ENCODE measurements at places on chromosomes 11 and 22.

DNA sequence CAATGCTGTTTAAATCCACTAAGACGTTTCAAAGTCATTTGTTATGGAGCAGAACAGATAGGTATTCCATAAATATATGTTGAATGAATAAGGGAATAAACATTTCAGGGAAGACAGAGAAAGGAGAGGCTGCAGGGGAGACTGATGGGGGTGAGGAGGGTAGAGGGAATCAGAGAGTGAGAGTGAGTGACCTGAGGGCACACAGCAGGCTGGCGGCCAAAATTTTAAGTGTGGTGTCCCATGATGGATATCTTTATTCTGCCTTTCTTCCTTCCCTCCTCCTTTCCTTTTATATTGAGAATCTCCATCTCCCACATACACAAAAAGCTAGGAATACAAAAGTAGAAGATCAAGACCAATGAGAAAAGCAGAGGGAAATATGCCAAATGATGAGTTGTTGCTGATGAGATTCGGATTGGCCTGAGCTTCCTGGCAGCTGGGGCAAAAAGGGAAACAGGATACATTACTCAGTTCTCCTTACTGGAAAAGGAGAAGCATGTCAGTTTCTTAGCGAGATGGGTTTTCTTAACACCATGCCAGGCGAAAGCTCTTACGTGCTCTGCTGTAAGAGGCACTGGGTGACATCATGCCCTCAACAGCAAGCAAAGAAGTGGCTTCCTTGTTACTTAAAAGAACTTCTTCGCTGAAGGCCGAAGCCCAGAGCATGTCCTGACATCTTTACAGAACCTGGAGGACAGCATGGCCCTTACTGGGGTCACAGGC lies 11.2 kb upstream of the CYTH4 start:
- H3K27ac ChIP-seq = no peak overlapping the region
- no peaks in the 10 kb centered on the region for H3K36me3 ChIP-seq
- H3K4me1 ChIP-seq = peaks cover 6% of the 10 kb centered on the region
- H3K27me3 ChIP-seq = no peaks in the 10 kb centered on the region
- no peak for DNase-seq

GRCh38 chr11:58058276-58059006 lies 27.7 kb downstream of the OR6Q1 start:
- no peaks in the 10 kb centered on the region for H3K27me3 ChIP-seq
- DNase-seq = no peak
- peaks cover 44% of the 10 kb centered on the region for H3K4me1 ChIP-seq
- H3K4me3 ChIP-seq = no peak overlapping the region
- H3K36me3 ChIP-seq = no peaks in the 10 kb centered on the region

DNA sequence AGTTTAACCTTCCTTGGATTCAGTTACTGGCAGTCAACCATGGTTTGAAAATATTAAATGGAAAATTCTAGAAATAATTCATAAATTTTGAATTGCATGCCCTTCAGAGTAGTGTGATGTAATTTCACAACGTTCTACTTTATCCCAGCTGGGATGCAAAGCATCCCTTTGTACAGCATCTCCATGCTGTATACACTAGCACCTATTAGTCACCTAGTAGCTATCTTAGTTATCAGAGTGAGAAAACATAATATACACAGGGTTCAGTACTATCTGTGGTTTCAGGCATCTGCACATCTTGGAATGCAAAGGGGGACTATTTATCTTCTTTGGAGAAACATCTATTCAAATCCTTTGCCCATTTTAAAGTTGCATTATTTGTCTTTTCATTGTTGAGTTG lies 30.8 kb downstream of the CBL start:
- no peak for DNase-seq
- H3K27me3 ChIP-seq = no peaks in the 10 kb centered on the region
- H3K36me3 ChIP-seq = peaks cover 12% of the 10 kb centered on the region
- H3K27ac ChIP-seq = no peak overlapping the region
- H3K4me3 ChIP-seq = no peak overlapping the region
- peaks cover 12% of the 10 kb centered on the region for H3K4me1 ChIP-seq

DNA sequence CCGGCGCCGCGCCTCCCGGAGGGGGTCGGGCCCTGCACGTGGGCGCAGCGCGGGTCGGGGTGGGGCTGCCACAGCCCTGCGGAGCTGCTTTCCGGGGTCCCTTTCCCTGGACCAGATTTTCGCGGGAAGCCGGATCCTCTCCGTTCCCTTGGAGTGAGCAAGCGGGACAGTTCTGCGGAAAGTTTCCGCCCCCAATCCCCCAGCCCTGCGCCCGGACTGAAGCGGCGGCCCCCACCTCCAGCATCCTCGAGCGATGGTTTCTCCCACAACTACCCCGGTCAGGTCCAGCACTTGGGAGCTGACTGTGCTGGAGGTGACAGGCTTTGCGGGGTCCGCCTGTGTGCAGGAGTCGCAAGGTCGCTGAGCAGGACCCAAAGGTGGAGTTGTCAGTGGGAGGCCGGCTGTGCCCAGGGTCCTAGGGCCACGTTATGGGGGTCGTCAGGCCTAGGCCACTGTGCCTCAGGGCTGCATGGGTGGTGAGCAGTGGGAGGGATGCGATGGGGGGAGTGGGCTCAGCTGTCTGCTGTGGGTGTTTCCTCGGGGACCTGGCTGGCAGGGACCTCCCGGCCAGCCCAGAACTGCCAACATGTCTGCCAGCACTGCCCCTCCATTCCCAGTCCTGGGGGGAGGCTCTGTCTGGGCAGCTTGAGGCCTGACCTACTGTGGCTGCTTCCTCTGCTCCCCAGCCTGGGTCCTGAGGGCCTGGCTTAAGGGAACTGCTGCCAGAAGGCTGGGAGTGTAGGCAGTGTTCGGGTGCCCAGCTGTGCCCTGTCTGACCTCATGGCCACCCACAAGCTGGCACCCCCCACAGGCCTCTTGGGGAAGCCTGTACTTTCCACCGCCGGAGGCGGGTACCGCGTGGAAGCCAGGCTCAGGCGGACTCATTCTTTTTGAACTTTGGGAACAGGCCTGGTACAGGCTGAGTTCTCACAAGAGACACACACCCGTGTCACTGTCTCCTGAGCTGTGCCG lies 726 bp downstream of the ST3GAL4 start:
- H3K27ac ChIP-seq = no peak overlapping the region
- peak overlapping the region; percentile 69 for H3K4me3 ChIP-seq
- peaks cover 55% of the 10 kb centered on the region for H3K4me1 ChIP-seq
- DNase-seq = peak; percentile 51
